ENCODE measurements at places on chromosomes 2 and 18.
A peak's percentile ranks its signal among the peaks of the same experiment; 100 is the strongest.

GRCh38 chr2:101173707-101174295 is 22.6 kb upstream of the TBC1D8 start:
- peak; percentile 95 for DNase-seq

- no peak for DNase-seq
Measured at GRCh38 chr2:11215407-11215806, 60.1 kb downstream of the SLC66A3 start.

DNA sequence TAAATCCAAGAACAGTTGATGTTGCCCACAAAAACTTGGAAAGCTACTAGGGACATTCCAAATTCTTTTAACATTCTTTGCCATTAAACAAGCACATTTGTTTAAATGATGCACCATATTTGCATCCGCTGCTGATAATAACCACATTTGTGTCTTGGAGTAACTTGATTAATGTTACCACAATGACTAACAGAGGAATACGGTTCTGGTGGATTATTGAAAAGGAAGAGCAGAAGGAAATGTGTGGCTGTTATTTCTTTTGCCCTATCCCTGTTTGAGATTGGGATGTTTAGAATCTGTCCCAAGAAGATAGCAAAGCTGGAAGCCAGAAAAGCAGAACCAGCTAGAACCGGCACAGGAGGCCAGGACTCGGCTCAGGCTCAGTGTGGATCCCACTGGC is 39.2 kb upstream of the RASGRP3 start:
- no peak for DNase-seq

DNA sequence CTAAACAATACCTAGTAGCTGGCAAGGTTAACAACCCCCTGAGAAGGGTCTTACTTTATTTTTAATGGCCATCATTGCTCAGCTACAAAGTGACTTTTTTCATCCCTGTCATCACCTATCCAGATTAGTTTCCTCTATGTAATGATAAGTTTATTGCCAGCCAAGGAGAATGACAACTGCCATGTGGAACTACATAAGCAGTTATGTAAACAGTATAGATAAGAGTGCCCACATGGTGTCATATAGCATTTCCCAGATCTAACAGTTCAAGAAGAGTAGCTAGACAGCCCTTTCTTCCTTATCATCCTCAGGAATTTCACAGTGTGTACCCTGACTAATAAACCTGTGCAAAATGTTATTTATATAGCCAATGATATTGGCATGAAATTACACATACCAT is 240.2 kb upstream of the PIK3C3 start:
- DNase-seq: no peak
